Breast epithelium (tissue), 4 donors: ENCODE measurements at places on chromosomes 6 and 20.

GRCh38 chr6:107064579-107065065, 36.6 kb downstream of the MTRES1 start:
- DNase-seq = no peak

GRCh38 chr6:78231002-78231401, 578.2 kb downstream of the MEI4 start:
- DNase-seq = no peak

GRCh38 chr6:168034537-168034936, 37.1 kb downstream of the KIF25 start:
- DNase-seq = no peak

DNA sequence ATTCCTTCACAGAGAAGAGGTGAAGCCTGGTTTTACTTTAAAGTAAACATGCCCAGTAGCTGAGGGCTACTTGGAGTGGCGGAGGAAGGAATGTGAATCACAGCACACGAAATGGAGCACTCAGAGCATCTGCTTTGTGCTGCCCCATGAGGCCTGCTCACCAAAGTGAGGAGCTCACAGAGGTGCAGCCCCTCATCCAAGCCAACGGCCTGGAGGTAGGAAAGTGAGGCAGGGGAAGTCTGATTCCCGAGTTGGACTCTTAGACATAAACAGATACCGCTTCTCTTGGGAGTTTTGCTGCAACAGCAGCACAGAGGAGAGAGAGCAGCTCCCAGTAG, 3.6 kb downstream of the YTHDF1 start:
- DNase-seq = no peak

DNA sequence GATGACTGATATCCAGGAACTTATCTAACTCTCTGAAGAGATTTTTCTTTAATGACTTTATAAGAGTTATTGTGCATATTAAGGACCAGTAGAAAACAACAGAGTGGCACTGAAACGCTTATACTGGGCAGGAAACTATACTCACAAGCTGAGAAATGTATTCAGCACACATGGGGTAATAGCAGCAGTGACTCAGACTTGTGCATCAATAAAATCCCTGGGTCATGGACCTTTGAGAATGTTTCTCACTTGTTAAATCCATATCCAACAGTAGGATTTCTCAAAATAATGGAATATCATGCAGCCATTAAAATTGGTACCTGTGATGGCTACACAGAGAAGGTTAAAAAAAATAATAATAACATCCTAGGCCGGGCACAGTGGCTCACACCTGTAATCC, 219.5 kb downstream of the BTBD9 start:
- DNase-seq = no peak

GRCh38 chr6:133380723-133381122, 139.6 kb downstream of the EYA4 start:
- no peak for DNase-seq

- no peak for DNase-seq
Measured at GRCh38 chr6:47111685-47112084, 69.6 kb upstream of the ADGRF1 start.
